Naive thymus-derived CD4-positive, alpha-beta T cell (primary cell): ENCODE measurements at places on chromosomes 3 and 15. TPM values are rescaled to one million over a fixed set of nuclear protein-coding genes. Genes with fewer than 3 reads are reported as not detected.
A peak's percentile ranks its signal among the peaks of the same experiment; 100 is the strongest.

The CPLX3 gene
- 0.28 and 0.60 TPM in 2 replicates for total RNA-seq

The GRK7 gene
- 0.14 TPM for total RNA-seq

- DNase-seq = no peak
Measured at GRCh38 chr3:112505907-112506306, 6.6 kb upstream of the BTLA start.

DNA sequence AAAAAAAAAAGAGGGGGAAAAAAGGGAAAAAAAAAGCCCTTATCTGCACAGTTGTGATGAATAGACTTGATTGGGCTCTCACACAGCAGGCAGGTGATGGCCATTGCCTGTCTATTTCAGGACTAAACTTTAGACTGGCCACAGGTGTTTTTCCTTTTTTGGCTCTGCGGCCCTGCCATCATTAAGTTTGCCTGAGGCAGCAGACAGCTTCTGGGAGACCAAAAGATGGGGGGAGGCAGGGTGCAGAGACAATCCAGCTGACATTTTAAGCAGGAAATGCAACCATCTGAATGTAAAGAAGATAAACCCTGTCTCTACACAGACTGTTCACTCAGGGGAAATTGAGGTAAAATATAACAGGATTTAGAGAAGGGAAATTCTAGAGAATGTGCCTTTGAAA is 295.0 kb upstream of the KCNH8 start:
- DNase-seq = no peak

DNA sequence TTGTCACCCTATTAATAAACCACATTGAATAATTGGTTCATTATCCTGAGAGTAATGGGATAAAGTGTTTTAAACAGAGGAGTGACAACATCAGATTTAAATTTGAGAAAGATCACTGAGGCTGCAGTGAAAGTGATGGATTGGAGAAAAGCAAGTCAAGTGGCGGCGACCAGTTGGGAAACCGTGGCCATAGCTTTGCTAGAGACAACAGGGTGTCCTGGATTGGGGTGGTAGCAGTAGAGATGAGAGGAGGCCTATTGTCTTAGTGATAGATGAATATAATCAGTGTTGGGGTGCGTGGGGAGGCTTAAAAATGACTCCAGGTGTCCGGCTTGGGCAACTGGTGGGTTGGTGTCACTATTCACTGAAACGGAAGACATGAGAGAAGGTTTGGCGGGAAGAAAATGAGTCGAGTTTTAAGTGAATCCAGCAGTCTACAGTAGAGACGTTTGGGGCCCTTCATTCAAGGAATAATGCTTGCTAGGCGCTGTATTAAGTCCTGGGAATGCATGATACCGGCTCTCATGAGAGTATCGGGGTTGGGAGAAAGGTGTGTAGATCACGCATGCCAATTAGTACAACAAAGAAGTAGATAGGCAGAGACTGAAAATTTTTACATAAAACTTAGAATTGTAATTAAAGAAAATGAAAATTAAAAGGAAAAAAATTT is 819 bp downstream of the NEK4 start:
- no peak for DNase-seq

GRCh38 chr3:136734382-136735070 is 17.7 kb downstream of the STAG1 start:
- DNase-seq = no peak

- peak; percentile 76 for DNase-seq
Measured at GRCh38 chr15:75107908-75108838, 84.8 kb downstream of the PPCDC start.

DNA sequence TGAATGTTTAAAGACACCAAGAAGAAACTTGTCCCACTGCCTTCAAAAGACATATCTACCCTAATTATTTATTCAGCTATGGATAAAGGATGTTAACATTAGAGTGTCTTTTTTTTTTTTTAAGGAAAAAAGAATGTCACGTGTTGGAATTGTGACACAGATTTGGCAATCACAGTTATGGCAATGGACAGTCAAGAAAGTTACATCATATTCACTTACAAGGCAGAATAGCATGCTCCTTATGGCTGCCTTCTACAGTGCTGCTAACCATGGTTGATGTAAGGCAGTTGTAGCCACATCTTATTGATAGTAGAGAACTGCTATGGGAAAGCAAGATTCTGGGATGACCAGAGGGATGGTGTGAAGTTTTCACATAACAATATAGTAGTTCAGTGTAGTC is 128.8 kb upstream of the ZBTB20 start:
- DNase-seq = no peak
